ENCODE measurements at places on chromosomes 1 and 21.

DNA sequence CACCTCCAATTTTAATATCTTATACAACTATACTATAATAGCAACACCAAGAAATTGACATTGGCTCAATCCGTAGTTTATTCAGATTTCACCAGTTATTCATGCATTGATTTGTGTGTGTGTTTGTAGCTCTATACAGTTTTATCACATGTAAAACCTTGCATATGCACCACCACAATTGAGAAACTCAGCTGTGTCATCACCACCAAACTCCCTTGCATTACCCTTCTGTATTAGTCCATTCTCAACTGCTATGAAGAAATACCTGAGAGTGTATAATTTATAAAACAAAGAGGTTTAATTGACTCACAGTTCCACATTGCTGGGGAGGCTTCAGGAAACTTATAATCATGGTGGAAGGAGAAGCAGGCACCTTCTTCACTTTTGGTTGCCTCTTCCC, 162.1 kb downstream of the PATJ start:
- no peak for DNase-seq

- DNase-seq = no peak
Measured at GRCh38 chr1:114550336-114550735, 31.1 kb downstream of the BCAS2 start.

DNA sequence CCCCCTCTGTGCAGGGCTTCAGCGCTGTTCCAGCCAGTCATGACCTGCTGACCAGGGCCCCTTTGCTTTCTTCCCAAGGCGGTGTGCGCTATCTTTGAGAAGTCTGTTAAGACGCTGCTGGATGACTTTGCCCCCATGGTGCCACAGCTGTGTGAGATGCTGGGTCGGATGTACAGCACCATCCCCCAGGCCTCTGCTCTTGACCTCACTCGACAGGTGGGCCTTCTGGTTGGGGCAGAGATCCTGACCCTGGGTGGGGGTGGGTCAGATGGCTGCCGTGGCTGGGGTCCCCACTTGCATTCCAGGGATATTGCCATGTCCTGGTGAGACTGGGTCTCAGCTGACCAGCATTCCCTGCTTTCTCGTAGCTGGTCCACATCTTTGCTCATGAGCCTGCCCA, 9.0 kb upstream of the DPH2 start:
- DNase-seq = no peak

DNA sequence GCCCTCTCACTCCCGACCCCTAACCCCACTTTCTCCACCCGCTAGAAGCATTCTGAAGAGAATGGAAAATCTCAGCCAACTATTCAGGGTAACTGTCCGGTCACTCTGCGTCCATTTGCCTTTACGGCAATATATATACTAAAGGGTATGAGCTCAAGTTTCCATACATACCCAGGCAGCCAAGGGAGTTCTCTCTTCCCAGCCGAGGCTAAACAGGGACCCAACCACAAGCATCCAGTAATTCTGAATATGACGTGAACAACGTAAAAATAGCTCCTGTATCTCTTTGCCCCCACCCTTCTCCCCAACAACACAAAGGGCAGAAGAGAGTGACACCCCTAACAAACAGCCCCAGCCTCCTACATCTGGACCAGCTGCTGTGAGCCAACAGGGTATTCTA, 67.7 kb downstream of the SSBP3 start:
- no peak for DNase-seq

GRCh38 chr1:201533836-201534235, 5.1 kb upstream of the NAV1 start:
- DNase-seq = no peak

- no peak for DNase-seq
Measured at GRCh38 chr1:21931171-21932093, 5.7 kb downstream of the HSPG2 start.

DNA sequence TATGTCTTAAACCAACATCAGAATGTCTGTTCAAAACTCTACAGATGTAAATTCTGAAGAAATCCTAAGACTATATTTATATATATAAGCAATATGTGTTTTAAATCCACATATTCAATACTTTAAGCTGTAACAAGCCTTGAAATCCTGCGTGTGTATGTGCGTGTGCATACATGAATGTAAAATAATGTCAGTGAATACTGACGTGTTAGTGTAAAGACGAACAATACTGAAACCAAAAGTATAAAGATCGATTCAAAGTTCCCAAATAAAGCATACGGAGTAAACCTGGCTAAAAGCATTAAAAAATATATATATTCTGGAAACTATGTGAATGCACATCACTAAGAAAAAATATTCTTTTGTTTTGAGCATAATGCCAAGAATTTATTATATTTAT, 668.6 kb upstream of the NCAM2 start:
- no peak for DNase-seq

- DNase-seq = no peak
Measured at GRCh38 chr1:203396595-203397194, 45.8 kb upstream of the FMOD start.

DNA sequence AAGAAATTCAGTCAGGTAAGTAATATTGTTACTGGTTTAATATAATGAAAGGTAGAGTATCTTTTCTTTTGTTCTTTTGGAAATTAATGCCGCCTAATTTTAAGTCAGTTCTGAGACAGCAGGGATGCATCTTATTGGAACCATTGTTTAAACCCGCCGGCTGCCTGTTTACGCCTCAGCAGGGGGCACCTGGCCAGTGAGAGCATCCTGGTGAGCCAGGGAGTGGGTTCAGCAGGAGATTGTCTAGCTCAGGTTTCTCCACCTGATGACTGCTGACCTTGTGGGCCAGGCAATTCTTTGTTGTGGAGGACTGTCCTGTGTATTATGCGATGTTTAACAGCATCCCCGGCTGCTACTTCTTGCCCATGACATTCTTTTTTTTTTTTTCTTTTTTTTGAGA, 30.2 kb downstream of the CHAF1B start:
- no peak for DNase-seq

DNA sequence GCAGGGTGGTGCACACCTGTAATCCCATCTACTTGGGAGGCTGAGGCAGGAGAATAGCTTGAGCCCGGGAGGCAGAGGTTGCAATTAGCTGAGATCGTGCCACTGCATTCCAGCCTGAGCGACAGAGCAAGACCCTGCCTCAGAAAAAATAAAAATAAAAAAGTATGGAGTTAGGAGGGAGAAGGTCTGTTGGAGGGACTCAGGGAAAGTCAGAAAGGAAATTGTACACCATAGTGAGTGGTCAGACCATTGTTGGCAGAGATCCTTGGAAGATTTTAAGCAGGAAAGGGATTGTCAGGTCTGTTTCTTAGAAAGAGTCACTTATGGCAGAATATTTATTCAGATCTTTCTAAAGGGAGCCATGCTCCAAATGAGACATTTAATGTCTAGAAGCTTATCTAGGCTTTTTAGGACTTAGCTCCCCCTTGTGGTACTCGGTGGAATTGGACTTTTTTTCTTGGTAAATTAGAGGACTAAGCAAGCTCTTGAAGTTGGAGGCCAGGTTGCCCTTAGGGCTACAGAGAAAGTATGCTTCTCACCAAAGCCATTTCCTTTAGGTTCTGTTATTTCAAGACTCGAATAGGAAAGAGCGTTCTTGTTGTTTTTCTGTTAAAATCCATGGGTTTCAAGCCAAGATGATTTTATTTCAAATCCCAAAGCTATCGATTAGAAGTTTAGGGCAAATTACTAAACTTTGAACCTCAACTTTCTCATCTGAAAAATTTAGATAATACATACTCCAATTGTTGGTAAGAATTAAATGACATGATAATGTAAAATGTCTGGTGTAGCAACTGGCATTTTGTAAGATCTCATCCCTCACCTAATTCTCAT, 16.5 kb downstream of the MIA3 start:
- peak; percentile 61 for DNase-seq

DNA sequence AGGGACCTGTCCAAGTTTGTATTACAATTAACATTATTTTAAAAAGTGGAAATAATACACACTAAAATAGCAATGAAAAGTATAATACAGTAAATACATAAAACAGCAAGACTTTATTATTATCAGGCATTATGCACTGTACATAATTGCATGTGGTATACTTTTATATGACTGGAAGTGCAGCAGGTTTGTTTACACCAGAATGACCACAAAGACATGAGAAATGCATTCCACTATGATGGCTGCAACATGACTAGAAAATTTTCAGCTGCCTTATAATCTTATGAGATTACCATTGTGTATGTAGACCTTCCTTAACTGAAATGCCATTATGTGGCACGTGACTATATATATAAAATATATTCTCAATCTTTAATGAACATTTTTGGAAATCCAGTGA, 1699.6 kb downstream of the KCNT2 start:
- no peak for DNase-seq

DNA sequence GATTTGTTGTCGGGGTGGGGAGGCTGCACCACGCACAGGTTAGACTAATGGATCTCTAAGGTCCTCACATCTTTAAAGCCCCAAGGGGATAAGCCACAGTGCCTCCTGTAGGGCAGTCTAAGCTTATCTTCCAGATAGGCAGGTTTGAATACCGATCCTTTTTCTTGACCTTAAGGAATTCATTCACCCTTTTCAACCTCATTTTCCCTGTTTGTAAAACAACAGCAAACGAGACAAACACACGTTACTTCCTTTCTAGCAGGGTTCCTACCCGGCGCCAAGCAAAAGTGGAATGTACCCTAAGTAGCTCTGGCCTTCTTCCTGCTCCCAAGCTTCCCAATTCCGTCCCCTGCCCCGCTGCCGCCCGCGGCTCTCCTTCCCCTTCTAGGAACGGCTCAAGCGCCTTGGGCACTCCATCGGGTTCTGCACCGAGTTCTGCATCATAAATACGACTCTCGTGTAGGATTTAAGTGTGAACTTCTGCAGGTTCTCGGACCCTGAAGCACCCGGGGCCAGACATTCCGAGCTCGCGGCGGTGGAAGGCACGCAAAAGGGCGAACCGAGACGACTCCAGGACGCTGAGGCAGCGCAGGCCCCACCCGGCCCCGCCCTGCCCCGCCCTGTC, 548 bp upstream of the CDC20 start:
- no peak for DNase-seq

- no peak for DNase-seq
Measured at GRCh38 chr1:200525090-200525987, 95.2 kb downstream of the KIF14 start.

DNA sequence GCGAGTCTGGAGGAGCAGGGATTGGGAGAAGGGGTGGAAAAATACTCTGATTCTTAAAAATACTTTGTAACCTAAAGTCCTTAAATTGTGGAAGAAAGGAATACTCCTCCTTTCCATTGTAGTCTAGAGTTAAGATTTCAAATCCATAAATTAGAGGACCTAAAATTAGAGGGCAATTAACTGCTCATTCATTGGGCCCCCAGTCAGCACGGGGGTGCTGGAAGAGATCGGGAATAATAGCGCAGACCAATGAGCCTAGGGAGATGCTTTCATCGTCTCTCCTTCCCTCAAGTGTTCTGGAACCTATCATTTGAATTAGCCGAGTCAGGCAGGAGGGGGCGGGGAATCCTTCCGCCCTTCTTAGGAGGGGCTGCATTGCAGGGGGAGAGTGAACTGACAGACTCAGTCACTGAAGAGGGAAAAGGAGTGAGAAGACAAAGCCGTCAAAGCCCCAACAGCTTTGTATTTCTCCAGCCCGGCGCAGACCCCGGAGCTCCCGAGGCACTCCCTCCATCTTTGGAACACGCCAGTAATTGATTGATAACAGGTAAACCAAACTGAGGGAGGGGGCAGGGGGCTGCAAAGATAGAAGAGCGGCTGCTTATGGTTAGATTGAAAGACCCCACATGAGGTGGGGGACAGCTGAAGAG, at the start of gene MLLT11:
Gene MLLT11, plus strand, starts transcription at position 391 of the 650 bp plus-strand sequence. CDS start 6,828 bp downstream, outside the sequence.
- DNase-seq = peak; percentile 58

- no peak for DNase-seq
Measured at GRCh38 chr1:93732514-93732913, 50.9 kb upstream of the BCAR3 start.

DNA sequence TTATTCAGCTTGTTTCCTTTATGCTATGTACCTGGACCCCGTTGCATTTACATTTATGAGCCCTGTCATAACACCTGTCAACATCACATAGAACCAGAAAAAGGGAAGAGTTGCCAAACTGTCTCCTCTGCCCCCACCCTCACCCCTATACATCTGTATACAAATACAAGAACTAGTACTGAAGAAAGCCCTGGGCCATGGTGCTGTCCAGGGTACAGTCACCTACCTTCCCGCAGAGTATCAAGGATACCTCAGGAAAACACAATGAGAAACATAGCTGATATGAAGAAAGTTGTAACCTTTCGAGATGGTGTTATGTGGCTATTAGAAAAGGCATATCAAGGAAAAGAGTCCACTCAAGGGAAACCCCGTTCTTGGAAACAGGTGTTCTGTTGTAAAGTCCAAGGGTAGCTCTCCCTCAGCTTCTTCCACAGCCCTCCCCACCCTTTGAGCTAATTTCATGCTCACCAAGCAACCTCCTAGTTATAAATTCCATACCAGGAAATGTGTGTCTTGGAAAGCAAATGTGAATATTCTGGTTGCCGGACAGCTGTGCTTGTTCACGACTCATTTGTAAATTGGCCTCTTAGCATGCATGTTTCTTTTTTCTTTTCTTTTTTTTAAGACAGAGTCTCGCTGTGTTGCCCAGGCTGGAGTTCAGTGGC, 16.7 kb upstream of the AVPR1B start:
- DNase-seq = no peak

DNA sequence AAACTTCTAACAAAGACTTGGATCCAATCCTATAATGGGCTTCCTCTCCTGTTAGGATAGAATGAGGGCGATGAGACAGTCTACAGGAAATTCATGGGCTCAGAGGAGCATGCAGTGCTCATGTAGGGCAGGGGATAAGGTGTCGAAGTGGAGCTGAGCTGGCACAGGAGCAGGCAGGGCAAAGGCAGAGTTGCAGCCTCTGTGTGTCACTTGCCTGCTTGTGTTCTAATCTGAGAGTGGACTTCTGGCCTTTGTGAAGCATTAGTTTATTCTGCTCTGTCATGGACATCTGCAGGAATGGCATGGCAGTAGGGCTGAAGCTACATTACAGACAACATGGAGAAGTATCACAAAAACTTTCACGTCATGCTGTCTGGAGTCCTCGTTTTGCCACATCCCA, 32.6 kb downstream of the LHX8 start:
- no peak for DNase-seq

DNA sequence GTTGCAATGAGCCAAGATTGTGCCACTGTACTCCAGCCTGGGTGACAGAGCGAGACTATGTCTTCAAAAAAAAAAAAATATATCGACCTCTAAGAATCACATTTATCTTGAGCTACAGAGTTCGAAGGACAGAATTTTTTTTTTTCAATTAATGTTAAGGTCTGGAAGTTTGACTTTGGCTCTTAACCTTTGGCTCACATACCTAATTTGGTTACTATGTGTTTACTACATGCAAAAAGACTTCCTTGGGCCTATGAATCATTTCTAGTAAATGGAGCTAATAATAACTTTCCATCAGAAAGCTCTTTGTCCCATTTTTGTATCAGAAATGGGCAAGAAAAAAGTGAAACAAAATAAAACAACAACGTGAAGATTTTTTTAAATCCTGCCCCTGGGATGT, 351.2 kb downstream of the SMYD3 start:
- DNase-seq = no peak

- DNase-seq = no peak
Measured at GRCh38 chr1:244821134-244821533, 14.3 kb upstream of the COX20 start.

DNA sequence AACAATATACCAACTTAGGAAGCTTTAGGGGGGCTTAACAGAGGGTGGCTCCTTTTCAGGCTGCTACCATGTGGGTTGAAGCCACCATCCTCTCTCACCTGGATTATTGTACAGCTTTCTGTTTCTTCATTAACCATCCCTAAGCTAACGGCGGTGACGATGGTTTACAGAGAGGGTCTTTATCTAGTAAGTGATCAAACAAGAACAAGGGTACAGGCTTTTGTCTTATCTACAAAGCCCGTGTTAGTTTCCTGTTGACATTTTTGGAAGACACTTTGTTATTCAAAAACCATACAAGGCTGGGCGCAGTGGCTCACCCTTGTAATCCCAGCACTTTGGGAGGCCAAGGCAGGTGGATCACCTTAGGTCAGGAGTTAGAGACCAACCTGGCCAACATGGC, 20.4 kb downstream of the SLC25A33 start:
- no peak for DNase-seq
